EH (cell line): ENCODE measurements at places on chromosomes 1 and 21.
A peak's percentile ranks its signal among the peaks of the same experiment; 100 is the strongest.

DNA sequence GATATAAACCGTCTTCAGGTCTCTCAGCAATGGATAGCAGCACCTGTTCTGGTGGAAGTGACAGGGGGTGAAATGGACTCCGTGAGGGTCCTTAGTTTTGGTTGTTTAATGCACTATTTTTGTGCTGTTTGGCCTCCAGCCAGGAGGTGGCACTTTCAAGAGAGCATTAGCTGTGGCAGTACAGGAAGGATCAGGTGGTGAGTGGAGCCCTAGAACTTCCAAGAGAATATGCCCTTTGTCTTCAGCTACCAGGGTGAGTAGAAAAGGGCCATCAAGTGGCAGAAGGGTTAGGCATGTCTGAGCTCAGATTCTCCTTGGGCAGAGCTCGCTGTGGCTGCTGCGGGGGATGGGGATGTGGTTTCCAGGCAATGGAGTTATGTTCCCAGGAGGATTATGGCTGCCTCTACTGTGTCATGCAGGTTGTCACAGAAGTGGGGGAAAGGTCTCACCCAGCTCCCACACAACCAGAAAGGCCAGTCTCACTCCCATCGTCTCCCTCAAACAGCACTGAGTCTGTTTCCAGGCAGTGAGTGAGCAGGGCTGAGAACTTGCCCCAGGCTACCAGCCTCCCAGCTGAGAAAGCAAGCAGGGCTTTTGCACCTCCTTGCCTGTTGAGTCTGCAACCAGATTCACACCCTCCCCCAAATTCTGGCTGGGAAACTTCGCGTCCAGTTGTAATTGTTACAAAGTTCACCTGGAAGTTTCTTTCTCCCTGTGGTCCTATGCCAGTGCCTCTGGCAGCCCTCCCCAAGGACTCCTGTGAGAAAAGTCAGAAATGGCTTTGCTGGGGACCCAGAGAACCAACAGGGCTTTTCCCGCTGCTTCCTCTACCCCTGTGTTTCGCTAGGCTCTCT is 39.1 kb upstream of the TTLL7 start:
- no peak for DNase-seq

- DNase-seq, result peak; percentile 32
Measured at GRCh38 chr1:87787551-87787950, 458.9 kb downstream of the LMO4 start.

DNA sequence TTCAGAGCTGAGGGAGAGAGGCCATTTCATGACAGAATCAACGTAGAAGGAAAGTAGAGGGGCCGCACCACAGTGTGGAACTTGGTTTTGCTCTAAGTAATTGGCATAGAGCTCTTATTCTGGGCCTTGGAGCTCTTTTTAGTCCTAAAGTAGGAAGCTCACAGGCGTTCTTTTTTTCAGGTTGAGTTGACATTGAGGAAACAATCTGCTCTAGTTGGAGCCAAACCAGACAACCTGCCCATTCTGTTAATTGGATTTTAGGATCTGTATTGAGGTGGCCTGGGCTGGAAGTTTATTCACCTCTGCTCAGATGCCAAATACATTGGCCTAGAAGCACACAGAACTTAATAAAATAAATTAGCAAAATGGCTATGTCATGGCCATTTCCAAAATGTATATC is 1093.9 kb downstream of the ADGRL2 start:
- no peak for DNase-seq

DNA sequence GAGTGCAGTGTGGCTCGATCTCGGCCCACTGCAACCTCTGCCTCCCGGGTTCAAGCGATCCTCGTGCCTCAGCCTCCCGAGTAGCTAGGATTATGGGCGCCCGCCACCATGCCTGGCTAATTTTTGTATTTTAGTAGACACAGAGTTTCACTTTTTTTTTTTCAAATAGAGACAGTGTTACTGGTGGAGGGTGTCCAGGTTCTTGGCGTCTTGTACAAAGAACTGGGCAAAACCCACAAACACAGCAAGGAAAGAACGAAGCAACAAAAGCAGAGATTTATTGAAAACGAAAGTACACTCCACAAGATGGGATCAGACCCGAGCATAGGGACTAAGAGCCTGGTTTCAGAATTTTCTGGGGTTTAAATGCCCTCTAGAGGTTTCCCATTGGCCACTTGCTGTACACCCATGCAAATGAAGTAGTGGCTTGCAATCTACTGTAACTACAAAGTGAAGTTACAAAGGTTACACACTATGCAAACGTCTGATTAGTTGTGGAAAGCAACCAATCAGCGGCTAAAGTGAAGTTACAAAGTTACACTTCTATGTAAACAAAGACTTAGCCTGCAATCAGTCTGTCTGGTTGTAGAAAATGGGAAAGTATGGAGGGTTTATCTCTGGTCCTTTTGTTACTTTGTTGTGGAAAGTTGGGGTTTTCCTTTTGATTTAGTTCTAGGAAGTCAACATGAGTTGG is 199.1 kb downstream of the DYRK1A start:
- DNase-seq, result peak; percentile 77

DNA sequence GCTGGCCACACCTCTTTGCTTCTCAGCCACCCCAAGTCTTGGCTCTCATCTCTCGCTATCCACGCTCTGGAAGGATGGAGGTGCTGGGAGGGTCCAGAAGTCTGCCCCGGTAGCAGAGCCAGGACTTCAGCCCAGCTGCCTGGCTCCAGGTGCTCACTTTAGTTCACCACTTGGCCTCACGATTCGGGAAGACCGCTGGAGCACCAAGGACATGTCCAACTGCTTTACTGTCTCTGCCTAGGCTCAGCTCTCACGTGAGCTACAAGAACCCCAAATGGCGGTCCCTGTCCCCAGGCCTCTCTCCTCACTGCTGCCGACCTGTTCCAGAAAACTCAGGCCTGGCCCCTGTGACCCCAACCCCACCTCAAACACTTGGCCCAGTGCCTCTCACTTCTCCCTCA is 3.4 kb downstream of the TRIM11 start:
- DNase-seq, result no peak
